Hindlimb muscle (tissue), 1 donor: ENCODE measurements at places on chromosomes 6 and 20.

GRCh38 chr6:168055696-168056489 is 23.1 kb downstream of the FRMD1 start:
- DNase-seq = no peak

- no peak for DNase-seq
These were observed 112.5 kb downstream of the EDN3 start for GRCh38 chr20:59412875-59413284.

- DNase-seq = no peak
These were observed 20.6 kb downstream of the CYP39A1 start for GRCh38 chr6:46632053-46632452.

DNA sequence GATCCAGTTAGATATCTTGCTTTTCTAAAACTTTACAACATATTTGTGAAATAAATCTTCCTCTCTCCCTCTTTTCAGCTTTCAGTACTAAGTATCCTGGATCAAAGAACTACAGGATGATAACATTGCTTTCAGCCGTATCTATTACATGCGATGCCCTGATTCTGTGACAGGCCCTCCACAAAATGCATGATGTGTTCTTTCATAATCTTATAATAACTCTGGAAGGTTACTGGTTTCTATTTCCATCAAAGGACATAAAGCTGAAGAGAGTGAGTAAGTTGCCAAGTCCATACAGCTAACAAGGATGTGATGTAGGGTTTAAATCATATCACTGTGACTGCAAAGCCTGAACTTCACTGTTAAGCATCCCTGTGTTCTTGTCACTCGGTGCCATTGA is 62.9 kb upstream of the ADGRG6 start:
- no peak for DNase-seq

GRCh38 chr20:39280875-39281274 is 318.7 kb downstream of the DHX35 start:
- no peak for DNase-seq

DNA sequence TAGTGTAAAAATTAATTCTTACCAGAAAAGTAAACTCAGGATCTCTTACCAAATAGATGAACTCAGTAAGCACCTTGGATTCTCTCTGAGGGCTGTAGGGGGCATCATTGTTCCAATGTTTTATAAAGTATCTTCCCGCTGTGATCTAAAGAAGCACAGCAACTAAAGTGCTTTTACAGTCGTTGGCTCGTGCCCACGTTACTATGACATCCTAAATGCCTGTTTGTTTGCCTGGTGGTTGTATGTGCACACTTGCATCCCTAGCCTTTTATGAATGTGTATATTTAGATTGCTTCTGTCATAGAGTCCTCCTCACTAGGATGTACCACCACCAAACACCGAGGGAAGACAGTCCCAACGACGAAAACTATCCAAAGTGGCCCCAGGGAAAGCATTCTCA is 34.5 kb downstream of the SLX4IP start:
- peak; percentile 86 for DNase-seq

GRCh38 chr6:119073307-119074051 is 5.0 kb downstream of the FAM184A start:
- DNase-seq = no peak
